ENCODE measurements at places on chromosomes 12 and 14.

- no peak for DNase-seq
These were observed 11.6 kb downstream of the BTG1 start for GRCh38 chr12:92133795-92134637.

GRCh38 chr14:91238661-91239060, 5.8 kb downstream of the GPR68 start:
- DNase-seq: no peak

GRCh38 chr14:51205486-51205885, 34.6 kb upstream of the TMX1 start:
- DNase-seq: no peak

- DNase-seq: no peak
These were observed 22.4 kb downstream of the PROX2 start for GRCh38 chr14:74853581-74853980.

DNA sequence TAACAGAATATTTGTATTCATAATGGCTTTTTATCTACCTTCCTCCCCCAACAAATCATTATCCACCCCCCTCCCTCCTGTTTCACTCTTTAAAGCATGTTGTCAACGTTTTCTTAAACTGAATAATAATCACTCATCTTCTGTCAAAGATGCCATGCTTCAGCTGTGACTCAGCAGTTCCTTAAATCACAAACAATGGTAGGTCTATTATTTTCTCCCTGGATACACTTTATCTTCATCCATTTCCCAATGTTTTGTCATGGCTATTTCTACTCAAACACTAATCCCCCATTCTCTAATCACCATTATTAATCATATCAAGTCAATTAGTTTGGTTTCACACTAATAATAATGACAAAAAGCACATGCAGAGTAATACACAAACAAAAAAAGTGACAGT, 6.5 kb downstream of the CLEC12B start:
- no peak for DNase-seq

- no peak for DNase-seq
These were observed 501.6 kb downstream of the SLC6A15 start for GRCh38 chr12:84411031-84411430.

- no peak for DNase-seq
These were observed 251.7 kb downstream of the TMEM132C start for GRCh38 chr12:128518644-128519043.
